ENCODE measurements at places on chromosomes 4 and X.

GRCh38 chr4:121217351-121217750 lies 53.2 kb upstream of the TNIP3 start:
- no peak for DNase-seq

- no peak for DNase-seq
These were observed 77.7 kb upstream of the DCAF8L1 start for GRCh38 chrX:28058901-28059300.

DNA sequence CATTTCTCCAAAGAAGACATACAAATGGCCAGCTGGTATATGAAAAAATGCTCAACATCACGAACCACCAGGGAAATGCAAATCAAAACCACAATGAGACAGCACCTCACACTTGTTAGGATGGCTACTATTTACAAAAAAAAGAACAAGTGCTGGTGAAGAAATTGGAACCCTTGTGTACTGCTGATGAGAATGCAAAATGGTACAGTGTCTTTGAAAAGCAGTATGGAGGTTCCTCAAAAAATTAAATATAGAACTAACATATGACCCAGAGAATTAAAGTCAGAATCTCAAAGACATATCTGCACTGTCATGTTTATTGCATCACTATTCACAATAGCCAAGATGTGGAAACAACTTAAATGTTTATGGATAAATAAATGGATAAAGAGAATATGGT lies 20.9 kb downstream of the PAGE4 start:
- no peak for DNase-seq

DNA sequence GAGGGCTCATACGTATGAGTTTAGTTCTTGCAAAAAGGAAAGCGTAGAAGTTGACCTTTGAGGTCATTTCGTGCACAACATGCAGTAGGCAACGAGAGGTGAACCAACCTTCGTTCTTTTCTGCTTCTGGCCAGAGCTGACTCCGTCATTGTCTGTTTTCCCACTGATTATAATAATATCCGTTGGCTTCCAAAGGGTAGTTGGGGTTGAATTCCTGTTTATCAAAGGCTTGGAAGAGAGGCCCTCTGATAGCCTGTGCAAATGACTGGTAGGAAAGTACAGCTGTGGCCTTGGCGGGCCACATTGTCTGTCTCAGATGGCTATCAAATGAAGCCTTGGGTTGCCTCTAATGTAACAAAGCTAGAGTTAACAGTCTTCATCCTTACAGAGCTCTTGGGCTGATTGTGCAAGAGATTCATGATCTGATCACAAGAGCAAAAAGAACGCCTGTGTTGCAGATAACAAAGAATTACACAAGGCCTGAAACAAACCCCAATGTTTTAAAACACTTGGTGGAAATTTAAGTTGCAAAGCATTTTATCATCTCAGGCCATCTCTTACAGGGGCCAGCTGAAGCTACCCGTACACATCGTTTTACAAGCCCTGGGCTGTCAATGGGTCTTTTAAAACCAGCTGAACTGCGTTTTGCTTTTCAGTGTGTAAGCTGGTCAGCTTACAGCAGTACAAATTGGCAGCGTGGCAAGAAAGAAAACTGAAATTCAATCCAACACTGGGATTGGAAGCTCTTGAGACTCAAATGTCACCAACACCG lies 46.1 kb upstream of the FAM9C start:
- no peak for DNase-seq
